Stomach (tissue), 19 donors: ENCODE measurements at places on chromosomes 2 and 18. TPM values are rescaled to one million over a fixed set of nuclear protein-coding genes. Genes with fewer than 3 reads are reported as not detected.

The LRRC30 gene
- total RNA-seq: not detected

GRCh38 chr2:65092791-65093190 lies 36.6 kb downstream of the CEP68 start:
- no peak overlapping the region for H3K4me3 ChIP-seq
- peaks cover 82% of the 10 kb centered on the region for H3K36me3 ChIP-seq
- H3K27ac ChIP-seq: no peak overlapping the region
- no peaks in the 10 kb centered on the region for H3K27me3 ChIP-seq
- no peak for DNase-seq
- peaks cover 65% of the 10 kb centered on the region for H3K4me1 ChIP-seq

- DNase-seq: no peak
- no peaks in the 10 kb centered on the region for H3K27me3 ChIP-seq
- no peak overlapping the region for H3K4me3 ChIP-seq
- no peak overlapping the region for H3K27ac ChIP-seq
- H3K36me3 ChIP-seq: no peaks in the 10 kb centered on the region
Observed at GRCh38 chr2:128269063-128269989, 49.3 kb downstream of the HS6ST1 start.

The VWC2L gene
- not detected for total RNA-seq

GRCh38 chr2:8281950-8282857 lies 399.7 kb upstream of the ID2 start:
- peaks cover 6% of the 10 kb centered on the region for H3K27me3 ChIP-seq
- no peak for DNase-seq
- H3K4me1 ChIP-seq: peaks cover 5% of the 10 kb centered on the region
- H3K27ac ChIP-seq: no peak overlapping the region
- H3K4me3 ChIP-seq: no peak overlapping the region
